ENCODE measurements at places on chromosomes 3 and 15. TPM values are rescaled to one million over a fixed set of nuclear protein-coding genes. Genes with fewer than 3 reads are reported as not detected.

DNA sequence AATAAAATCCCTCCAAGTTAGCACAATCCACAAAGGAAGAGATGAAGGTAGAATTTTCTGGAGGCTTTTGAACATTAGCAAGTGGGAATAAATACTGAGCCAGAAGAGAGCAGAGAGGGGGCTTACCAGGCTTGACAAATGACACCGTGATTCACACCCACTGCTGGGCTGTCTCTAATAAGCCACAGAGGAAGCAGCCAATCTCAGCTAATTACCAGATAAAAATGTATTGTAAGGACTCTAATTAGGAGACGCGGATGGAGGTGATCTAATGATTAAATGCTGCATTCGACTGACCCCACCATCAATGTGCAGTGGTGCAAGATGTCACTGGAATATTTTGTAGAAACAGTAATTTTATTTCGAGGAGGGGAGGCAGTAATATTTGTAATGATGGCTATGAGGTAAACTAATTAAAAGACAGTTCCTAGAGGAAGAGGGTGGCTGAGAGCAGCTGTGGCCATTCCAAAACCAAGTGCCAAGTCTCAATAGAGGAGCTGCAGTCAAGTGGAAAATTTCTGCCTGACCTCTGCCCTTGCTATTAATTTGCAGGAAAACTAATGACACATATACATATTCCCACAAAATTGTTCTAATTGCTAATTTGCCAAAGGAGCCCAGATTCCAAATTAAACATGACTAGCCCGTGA lies 602.2 kb downstream of the FOXP1 start:
- H3K36me3 ChIP-seq, result peaks cover 78% of the 10 kb centered on the region
- peak overlapping the region; percentile 47 for H3K4me3 ChIP-seq

DNA sequence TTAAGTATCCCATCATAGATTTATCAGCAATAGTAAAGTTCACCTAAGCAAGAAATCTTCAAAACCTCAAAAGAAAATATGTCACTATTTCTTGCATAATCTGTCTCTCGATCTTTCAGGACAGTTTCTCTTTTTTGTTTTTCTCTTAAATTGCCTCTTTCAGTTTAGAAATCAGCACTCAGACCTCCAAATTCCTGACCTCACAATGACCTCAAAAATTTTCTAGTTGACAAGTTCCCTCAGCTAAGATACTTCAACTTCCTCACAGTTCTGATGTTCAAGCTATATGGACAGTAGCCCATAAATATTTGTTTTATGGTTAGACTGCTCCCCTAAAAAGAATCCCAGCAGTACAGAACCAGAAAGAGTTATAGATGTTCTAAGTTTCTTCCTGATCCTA lies 24.1 kb downstream of the SLC24A5 start:
- peaks cover 17% of the 10 kb centered on the region for H3K36me3 ChIP-seq
- no peak overlapping the region for H3K27ac ChIP-seq
- peaks cover 5% of the 10 kb centered on the region for H3K4me1 ChIP-seq
- DNase-seq, result no peak

- peaks cover 36% of the 10 kb centered on the region for H3K4me1 ChIP-seq
- H3K27me3 ChIP-seq, result peaks cover 47% of the 10 kb centered on the region
- H3K27ac ChIP-seq, result peak overlapping the region; percentile 86
- peak overlapping the region; percentile 87 for H3K4me3 ChIP-seq
- H3K36me3 ChIP-seq, result no peaks in the 10 kb centered on the region
- peak; percentile 84 for DNase-seq
Observed at GRCh38 chr15:98649472-98650416, 1.4 kb downstream of the IGF1R start.

DNA sequence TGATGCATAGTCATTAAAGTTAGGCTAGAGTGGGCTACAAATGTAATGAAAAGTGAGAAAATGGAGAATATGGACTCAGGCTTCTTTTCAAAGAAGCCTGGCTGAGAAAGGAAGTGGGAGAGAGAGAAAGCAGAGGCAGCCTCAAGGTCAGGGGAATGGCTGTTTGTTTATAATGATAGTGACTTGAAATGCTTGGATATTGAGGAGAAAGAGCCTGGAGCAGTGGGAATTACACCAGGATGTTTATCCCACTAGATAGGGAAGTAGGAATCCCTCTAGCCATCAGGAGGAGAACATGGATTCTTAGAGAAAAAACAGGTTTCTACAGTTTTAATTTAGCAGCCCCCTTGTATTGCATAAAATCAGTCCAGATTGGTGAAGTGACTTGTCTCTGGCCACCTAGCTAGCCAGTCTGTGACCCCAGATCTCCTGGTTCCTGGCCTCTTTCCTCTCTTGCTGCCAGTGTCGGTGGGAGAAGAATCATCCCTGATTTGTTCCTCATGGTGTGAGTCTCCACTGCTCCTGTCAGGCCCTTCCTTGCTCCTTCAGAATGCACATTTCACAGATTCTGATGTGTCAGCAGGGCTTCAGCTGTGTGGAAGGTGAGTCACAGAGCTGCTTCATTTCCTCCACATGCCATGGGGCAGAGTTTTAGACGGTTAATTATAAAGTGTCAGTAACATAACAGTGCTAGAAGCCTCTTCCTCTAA lies 32.9 kb downstream of the SEMA6D start:
- no peak for DNase-seq
- H3K36me3 ChIP-seq, result no peaks in the 10 kb centered on the region
- H3K27ac ChIP-seq, result no peak overlapping the region

GRCh38 chr15:50064673-50065072 lies 54.4 kb downstream of the ATP8B4 start:
- H3K27ac ChIP-seq, result peak overlapping the region; percentile 78
- H3K36me3 ChIP-seq, result peaks cover 34% of the 10 kb centered on the region
- H3K27me3 ChIP-seq, result no peaks in the 10 kb centered on the region
- H3K4me1 ChIP-seq, result peaks cover 48% of the 10 kb centered on the region
- H3K4me3 ChIP-seq, result no peak overlapping the region
- DNase-seq, result no peak

- no peak overlapping the region for H3K4me3 ChIP-seq
- H3K36me3 ChIP-seq, result no peaks in the 10 kb centered on the region
- no peak for DNase-seq
- no peaks in the 10 kb centered on the region for H3K27me3 ChIP-seq
- H3K4me1 ChIP-seq, result peaks cover 23% of the 10 kb centered on the region
- no peak overlapping the region for H3K27ac ChIP-seq
Observed at GRCh38 chr15:75151214-75152128, 50.2 kb upstream of the C15orf39 start.

- peaks cover 23% of the 10 kb centered on the region for H3K36me3 ChIP-seq
- peaks cover 44% of the 10 kb centered on the region for H3K4me1 ChIP-seq
- H3K27me3 ChIP-seq, result no peaks in the 10 kb centered on the region
Observed at GRCh38 chr3:49339581-49339940, 292 bp downstream of the USP4 start.

DNA sequence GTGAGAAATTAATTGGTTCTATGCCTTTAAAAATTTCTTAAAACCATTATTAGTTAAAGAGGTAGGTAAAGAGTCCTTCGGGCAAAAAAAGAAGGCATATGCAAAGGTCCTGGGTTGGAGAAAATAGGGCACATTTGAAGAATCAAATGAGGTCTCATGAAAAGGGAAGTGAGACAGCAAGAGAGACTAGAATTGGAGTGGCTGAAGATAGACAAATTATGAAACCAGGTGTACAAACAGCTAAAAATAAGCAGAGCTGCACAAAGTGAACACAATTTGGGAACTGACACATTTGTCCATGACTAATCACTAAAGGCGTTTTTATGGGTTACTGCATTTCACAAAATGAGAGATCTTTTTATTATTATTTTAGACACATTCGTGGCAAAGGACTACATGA lies 581.2 kb downstream of the PYDC2 start:
- H3K27me3 ChIP-seq, result no peaks in the 10 kb centered on the region
- H3K27ac ChIP-seq, result no peak overlapping the region
- H3K4me3 ChIP-seq, result no peak overlapping the region
- H3K4me1 ChIP-seq, result no peaks in the 10 kb centered on the region

GRCh38 chr3:194282436-194283122 lies 68.5 kb downstream of the CPN2 start:
- H3K36me3 ChIP-seq, result no peaks in the 10 kb centered on the region
- no peak overlapping the region for H3K27ac ChIP-seq
- no peak overlapping the region for H3K4me3 ChIP-seq
- DNase-seq, result no peak
- H3K4me1 ChIP-seq, result no peaks in the 10 kb centered on the region

GRCh38 chr3:26799679-26800317 lies 177.2 kb downstream of the LRRC3B start:
- no peaks in the 10 kb centered on the region for H3K4me1 ChIP-seq
- H3K4me3 ChIP-seq, result no peak overlapping the region
- DNase-seq, result no peak
- no peaks in the 10 kb centered on the region for H3K27me3 ChIP-seq

GRCh38 chr3:155809181-155809580 lies 3.1 kb upstream of the C3orf33 start:
- H3K4me1 ChIP-seq, result peaks cover 10% of the 10 kb centered on the region
- H3K27me3 ChIP-seq, result peaks cover 15% of the 10 kb centered on the region
- H3K4me3 ChIP-seq, result no peak overlapping the region
- no peaks in the 10 kb centered on the region for H3K36me3 ChIP-seq
- H3K27ac ChIP-seq, result no peak overlapping the region

DNA sequence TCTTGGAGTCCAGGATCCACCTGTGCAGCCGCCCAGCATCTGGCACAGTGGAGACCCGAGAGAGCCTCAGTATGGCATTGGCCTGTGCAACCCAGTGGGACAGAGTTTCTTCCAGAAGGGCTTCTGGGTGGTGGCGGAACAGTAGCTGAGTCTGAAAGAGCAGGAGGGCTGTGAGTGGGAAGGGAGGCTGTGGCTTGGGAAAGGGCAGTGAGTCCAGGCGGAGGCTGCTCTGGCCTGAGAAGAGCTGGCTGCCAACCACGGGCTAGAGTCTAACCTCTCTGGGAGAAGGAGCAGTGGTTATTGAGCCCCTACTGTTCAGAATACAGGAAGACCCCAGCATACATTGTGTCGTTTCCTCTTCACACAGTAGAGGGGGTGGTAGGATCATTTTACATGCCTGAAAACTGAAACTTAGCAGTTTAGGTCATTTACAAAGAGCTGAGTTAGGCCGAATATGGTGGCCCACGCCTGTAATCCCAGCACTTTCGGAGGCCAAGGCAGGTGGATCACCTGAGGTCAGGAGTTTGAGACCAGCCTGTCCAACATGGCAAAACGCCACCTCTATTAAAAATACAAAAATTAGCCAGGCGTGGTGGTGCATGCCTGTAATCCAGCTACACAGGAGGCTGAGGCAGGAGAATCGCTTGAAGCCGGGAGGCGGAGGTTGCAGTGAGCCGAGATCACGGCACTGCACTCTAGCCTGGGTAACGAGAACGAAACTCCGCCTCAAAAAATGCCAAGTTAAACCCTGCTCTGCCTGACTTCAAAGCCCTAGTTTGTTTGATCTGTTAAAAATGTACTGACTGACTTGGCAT lies 3.2 kb downstream of the AEN start:
- peak overlapping the region; percentile 91 for H3K27ac ChIP-seq
- H3K27me3 ChIP-seq, result no peaks in the 10 kb centered on the region
- peak; percentile 88 for DNase-seq
- H3K4me1 ChIP-seq, result peaks cover 71% of the 10 kb centered on the region

- no peaks in the 10 kb centered on the region for H3K36me3 ChIP-seq
- no peak overlapping the region for H3K4me3 ChIP-seq
- no peaks in the 10 kb centered on the region for H3K4me1 ChIP-seq
- DNase-seq, result no peak
Observed at GRCh38 chr15:98330692-98331435, 317.5 kb upstream of the IGF1R start.

DNA sequence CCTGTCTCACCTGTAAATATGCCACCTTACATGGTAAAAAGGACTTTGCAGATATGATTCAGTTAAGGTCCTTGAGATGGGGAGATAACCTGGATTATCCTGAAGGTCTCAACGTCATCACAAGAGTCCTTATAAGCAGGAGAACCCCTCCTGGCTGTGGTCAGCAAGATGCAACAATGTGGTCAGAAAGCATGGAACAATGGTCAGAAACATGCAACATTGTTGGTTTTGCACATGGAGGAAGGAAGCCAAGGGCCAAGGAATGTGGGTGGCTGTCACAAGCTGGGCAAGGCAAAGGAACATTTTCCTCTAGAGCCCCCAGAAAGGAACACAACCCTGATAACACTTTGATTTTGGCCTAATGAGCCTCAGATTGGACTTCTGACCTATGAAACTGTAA lies 9.4 kb upstream of the SUMF1 start:
- H3K36me3 ChIP-seq, result no peaks in the 10 kb centered on the region
- H3K27me3 ChIP-seq, result peaks cover 20% of the 10 kb centered on the region
- no peak overlapping the region for H3K27ac ChIP-seq
- no peak overlapping the region for H3K4me3 ChIP-seq

DNA sequence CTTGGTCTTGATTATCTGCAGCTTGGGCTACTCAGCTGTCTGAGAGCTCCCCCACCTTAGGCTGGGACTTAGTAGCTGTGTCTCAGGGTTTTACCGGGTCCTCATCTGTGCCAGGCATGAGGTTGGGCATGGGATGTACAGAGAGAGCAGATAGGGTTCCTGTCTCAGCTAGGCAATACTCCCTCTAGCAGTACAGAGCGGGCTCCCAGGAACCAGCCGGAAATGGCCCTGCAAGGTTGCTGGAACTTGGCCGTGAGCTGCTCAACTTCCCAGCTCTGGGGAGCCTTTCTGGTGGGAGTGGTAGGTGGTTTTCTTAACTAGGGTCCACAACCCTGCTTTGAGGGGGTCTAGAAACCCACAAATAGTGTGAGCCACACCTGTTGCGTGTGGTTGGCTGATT lies 58.3 kb downstream of the ATP2B2 start:
- H3K4me3 ChIP-seq, result no peak overlapping the region
- peaks cover 3% of the 10 kb centered on the region for H3K4me1 ChIP-seq
- no peak for DNase-seq
- H3K36me3 ChIP-seq, result no peaks in the 10 kb centered on the region
- H3K27me3 ChIP-seq, result peaks cover 2% of the 10 kb centered on the region

GRCh38 chr3:178022599-178022998 lies 513.6 kb upstream of the KCNMB2 start:
- no peak overlapping the region for H3K27ac ChIP-seq
- no peaks in the 10 kb centered on the region for H3K36me3 ChIP-seq
- no peak for DNase-seq
- H3K4me1 ChIP-seq, result peaks cover 2% of the 10 kb centered on the region
- no peaks in the 10 kb centered on the region for H3K27me3 ChIP-seq
- no peak overlapping the region for H3K4me3 ChIP-seq

- peaks cover 27% of the 10 kb centered on the region for H3K36me3 ChIP-seq
- H3K4me3 ChIP-seq, result no peak overlapping the region
- H3K4me1 ChIP-seq, result peaks cover 6% of the 10 kb centered on the region
- H3K27me3 ChIP-seq, result no peaks in the 10 kb centered on the region
- H3K27ac ChIP-seq, result no peak overlapping the region
- DNase-seq, result no peak
Observed at GRCh38 chr15:64343841-64344240, 12.1 kb downstream of the CSNK1G1 start.

The SKOR1 gene
- total RNA-seq, result 0.09 TPM

The MANF gene
- 229 TPM for total RNA-seq

The CADPS gene
- not detected for total RNA-seq

The BOC gene
- total RNA-seq, result 1.9 TPM

The BNC1 gene
- not detected for total RNA-seq

Data from activated CD4-positive, alpha-beta T cell treated with anti-CD3 and anti-CD28 coated beads, Interleukin-2, amount 10 ng/mL, durations not matched to agents 24 days and 14 days (primary cell).